ENCODE measurements at places on chromosomes 2 and 18.

DNA sequence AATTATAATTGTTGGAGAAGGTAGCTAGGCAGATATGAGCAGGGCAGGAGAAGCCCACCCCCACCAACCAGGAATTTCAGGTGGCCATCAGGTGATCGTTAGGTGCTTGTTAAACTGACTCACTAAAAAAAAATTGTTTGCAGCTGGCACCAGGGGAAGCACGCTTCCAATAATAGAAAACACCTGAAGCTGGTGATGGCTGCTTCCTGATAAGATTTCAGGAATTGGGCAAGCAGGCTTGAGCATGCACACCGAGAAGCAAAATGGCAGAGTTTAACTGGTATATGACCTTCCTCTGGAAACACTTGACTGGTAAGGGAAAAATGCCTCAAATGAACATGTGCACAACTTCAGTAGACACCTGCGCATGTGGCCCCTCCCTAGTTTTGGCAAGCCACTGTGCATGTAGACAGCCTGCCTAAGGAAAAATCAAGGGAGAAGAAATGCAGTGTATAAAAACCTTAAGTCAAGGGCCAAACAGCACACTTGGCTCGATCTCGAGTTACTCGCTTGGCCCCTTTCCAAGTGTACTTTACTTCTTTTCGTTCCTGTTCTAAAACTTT lies 292.8 kb downstream of the CCDC85A start:
- DNase-seq = no peak

DNA sequence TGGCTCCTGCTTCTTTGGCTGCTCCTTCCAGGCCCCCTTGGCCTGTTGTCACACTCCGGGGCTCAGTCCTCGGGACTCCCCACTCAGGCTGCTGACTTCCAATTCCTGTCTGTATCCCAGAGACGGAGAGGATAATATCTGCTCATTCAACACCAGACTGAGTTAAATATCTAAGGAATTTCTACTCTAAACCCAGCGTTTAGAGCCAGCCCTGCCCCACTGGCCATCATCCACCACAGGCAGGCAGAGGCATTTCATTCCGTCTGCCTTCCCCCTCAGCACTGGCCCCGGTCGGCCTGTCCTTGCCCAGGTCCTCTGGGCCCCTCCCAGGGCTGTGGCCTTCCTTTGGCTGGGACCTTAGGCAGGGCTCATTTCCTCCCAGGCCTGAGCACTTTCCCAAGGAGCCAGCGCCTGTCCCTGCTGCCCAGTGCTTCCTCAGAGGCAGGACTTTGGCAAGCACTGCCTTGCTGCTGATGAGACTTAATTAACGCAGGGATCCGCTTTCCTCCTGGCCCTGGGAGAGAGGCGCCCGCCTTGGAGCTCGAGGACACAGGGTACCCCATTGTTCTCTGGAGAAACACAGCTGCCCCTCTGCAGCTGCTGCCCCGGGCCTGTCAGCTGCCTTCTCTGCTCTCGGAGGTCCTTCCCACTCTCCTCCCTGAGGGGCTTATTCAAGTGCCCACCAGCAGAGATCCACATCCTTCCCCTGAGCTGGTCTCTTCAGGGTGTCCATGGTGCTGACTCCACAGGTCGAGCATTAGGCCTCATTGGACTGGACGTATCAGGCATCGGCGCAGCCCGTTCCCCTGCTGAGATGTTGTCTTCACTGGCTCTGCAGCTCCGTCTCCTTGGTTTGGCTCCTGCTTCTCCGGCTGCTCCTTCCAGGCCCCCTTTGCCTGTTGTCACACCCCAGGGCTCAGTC lies 42.8 kb downstream of the ATOH8 start:
- DNase-seq = peak; percentile 73

DNA sequence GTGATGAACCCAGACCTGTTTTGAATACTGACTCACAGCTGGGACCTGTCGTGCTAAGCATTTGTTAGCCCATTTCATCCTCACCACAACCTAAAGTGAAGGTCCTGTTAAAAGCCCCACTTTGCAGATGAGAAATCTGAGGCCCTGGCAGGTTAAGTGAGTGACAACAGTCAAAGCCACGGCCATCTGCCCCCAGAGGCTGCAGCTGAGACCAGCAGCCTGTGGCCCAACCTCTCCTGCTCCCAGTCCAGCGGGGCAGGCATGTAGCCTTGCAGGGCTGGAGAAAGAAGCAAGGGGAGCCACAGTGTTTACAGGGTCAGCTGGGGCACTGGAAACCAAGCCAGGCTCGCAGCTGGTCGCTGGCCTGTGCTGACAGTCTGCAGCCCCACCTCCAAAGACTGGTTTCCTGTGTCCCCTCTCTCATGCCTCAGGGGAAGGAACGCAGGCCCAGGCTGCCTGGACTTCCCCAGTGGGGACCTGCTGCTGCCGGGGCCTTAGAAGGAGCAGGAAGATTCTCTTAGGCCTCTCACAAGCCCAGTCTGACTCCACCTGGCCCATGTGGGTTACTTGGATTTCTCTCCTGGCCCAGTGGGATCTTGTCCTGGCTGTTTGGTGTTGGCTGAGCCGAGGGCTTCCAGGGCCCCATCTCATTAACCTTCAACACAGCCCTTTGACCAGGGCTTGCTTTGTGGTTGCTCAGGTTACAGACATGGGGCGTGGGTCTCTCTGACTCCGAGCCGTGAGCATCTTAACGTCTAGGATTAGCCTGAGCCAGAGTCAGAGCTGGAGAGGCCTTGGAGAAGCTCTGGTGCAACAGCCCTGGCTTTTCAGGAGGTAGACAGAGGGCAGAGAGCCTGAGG lies 1.7 kb downstream of the INPP5D start:
- peak; percentile 61 for DNase-seq

GRCh38 chr2:134532537-134532936 lies 186.3 kb downstream of the TMEM163 start:
- no peak for DNase-seq

- DNase-seq = no peak
Observed at GRCh38 chr2:239190921-239191885, 209.6 kb downstream of the HDAC4 start.
